A549 treated with CORT108297 at 1 μM for 4 hours (cell line): ENCODE measurements at places on chromosomes 1 and 21. TPM values are rescaled to one million over a fixed set of nuclear protein-coding genes. Genes with fewer than 3 reads are reported as not detected.

Gene IL22RA1
- total RNA-seq: 3.8 to 5.5 TPM (median 4.8 TPM) in 5 replicates

Gene TFF3
- total RNA-seq: not detected in 5 replicates

Gene DDAH1
- total RNA-seq: 5.3 to 7.5 TPM (median 6.6 TPM) in 5 replicates

Gene AJAP1
- 0.01 to 0.02 TPM in 2 of 5 replicates, not detected in the others for total RNA-seq

Gene ST6GALNAC3
- 0.30 to 0.47 TPM (median 0.41 TPM) in 5 replicates for total RNA-seq

Gene UBE2Q1
- 51.5 to 71.9 TPM (median 67.1 TPM) in 5 replicates for total RNA-seq

Gene SPRR2A
- total RNA-seq: not detected in 5 replicates

Gene HLCS
- 5.6 to 7.0 TPM (median 6.8 TPM) in 5 replicates for total RNA-seq

Gene SYCP1
- total RNA-seq: not detected in 5 replicates

Gene ARHGEF11
- 17.4 to 20.3 TPM (median 18.8 TPM) in 5 replicates for total RNA-seq

Gene POU3F1
- total RNA-seq: not detected in 5 replicates

Gene SPATA17
- total RNA-seq: 2.0 to 2.8 TPM (median 2.7 TPM) in 5 replicates

Gene TCEA3
- 0.41 to 0.72 TPM (median 0.58 TPM) in 5 replicates for total RNA-seq

Gene RAVER2
- 4.3 to 5.2 TPM (median 4.8 TPM) in 5 replicates for total RNA-seq

Gene LPAR3
- 0.22 to 0.62 TPM (median 0.26 TPM) in 5 replicates for total RNA-seq

Gene ZNF683
- not detected in 5 replicates for total RNA-seq

Gene FLAD1
- total RNA-seq: 37.8 to 47.0 TPM (median 44.5 TPM) in 5 replicates

Gene UTS2
- total RNA-seq: not detected in 5 replicates

Gene NHLH1
- total RNA-seq: 0.23 to 0.74 TPM (median 0.37 TPM) in 5 replicates

Gene ITLN2
- 0.13 to 0.34 TPM (median 0.24 TPM) in 4 of 5 replicates, not detected in the other for total RNA-seq

Gene TSPAN1
- total RNA-seq: 1.5 to 3.4 TPM (median 2.6 TPM) in 5 replicates

Gene INSRR
- total RNA-seq: 0.01 TPM in 1 of 5 replicates, not detected in the others

Gene SMCP
- total RNA-seq: not detected in 5 replicates

Gene PEX10
- 18.3 to 25.1 TPM (median 23.5 TPM) in 5 replicates for total RNA-seq

Gene CHODL
- total RNA-seq: 0.05 TPM in 1 of 5 replicates, not detected in the others

Gene RCC1
- total RNA-seq: 73.2 to 85.0 TPM (median 82.2 TPM) in 5 replicates

Gene ABCA4
- total RNA-seq: 0.06 to 0.37 TPM (median 0.13 TPM) in 5 replicates

Gene RPTN
- total RNA-seq: not detected in 5 replicates

Gene RCOR3
- total RNA-seq: 22.8 to 24.4 TPM (median 23.7 TPM) in 5 replicates

Gene CRNN
- not detected in 5 replicates for total RNA-seq

Gene FMO4
- 0.44 to 0.68 TPM (median 0.50 TPM) in 5 replicates for total RNA-seq

Gene PIK3C2B
- total RNA-seq: 5.8 to 8.6 TPM (median 7.1 TPM) in 5 replicates

Gene RAB7B
- total RNA-seq: 1.0 to 2.8 TPM (median 1.7 TPM) in 5 replicates

Gene GJA4
- total RNA-seq: not detected in 5 replicates
